Activated CD4-positive, alpha-beta T cell treated with anti-CD3 and anti-CD28 coated beads, Interleukin-2, amount 50 U/mL, for 48 hours (primary cell): ENCODE measurements at places on chromosomes 4 and X.

DNA sequence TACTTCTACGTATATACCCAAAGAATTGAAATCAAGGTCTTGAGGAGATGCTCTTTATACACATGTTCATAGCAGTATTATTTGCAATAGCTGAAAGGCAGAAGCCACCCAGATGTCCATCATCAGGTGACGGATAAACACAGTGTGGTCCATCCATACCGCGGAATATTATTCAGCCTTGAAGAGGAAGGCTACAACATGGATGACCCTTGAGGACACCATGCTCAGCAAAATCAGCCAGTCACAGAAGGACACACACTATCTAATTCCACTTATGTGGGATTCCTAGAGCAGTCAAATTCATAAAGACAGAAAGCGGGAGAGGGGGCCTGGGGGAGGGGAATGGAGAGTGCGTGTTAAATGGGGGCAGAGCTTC, 44.5 kb downstream of the RGS12 start:
- DNase-seq: no peak

DNA sequence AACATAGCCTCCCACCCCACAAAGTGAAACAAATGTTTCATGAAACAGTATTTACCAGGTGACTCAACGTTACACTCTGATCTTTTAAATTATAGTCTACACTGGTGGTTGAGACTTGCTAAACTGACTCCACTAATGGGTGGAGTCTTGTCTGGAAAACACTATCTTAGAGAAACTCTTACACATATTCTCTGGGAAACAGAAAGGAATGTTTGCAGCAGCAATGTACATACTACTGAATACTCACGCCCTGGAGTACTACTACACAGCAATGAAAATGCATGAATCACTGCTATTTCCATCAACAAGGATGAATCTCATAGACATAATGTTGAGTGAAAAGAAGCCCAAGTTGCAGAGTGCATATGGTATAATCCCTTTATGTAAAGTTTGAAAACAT, 208.5 kb upstream of the IGFBP7 start:
- no peak for DNase-seq

DNA sequence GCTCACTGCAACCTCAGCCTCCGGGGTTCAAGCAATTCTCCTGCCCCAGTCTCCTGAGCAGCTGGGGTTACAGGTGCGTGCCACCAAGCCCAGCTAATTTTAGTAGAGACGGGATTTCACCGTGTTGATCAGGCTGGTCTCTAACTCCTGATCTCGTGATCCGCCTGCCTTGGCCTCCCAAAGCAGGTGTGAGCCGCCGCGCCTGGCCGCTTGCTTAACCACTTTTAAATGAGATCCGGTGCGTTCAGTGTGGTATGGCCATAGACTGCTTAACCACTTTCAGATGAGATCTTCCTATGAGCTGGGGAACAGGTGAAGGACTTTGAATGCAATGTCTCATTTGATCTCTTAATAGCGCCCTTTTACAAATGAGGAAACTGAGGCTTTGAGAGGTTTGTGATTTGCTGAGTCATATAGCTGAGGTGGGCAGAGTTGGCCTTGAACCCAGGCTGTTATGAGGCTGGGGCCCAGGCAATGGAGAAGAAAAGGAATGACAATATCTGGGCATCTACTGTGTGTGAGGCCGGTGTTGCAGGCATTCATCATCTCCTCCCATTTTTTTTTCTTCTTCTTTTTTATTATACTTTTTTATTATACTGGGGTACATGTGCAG, 41.9 kb upstream of the NSG1 start:
- no peak for DNase-seq

- no peak for DNase-seq
Measured at GRCh38 chr4:111404673-111405072, 740.6 kb upstream of the FAM241A start.

- no peak for DNase-seq
Measured at GRCh38 chr4:110163327-110164069, 34.9 kb downstream of the ELOVL6 start.

- DNase-seq: no peak
Measured at GRCh38 chr4:77036206-77036605, 39.6 kb downstream of the CCNI start.

GRCh38 chr4:62130637-62131036, 930.5 kb downstream of the ADGRL3 start:
- DNase-seq: no peak

GRCh38 chrX:150303386-150304097, 59.6 kb upstream of the MAMLD1 start:
- no peak for DNase-seq

- peak; percentile 42 for DNase-seq
Measured at GRCh38 chr4:24686866-24687692, 102.7 kb upstream of the DHX15 start.

GRCh38 chr4:86035688-86036087, 324.2 kb downstream of the MAPK10 start:
- DNase-seq: no peak

DNA sequence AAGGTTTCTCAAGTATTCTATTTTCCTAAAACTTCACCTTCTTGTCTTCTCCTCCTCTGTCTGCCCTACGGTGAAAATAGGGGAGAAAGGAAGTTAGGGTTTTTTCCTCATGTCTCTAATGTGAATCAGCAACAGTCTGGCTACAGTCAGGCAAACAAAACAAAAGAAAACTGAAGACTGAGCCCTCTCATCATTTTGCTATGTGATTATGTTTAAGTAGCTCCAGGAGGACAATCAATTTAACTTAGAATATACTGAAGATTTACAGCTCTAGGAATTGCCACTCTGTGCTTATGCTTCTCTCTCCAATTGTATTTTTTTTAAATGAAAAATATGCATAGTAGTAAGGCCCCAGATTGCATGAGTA, 316.2 kb downstream of the GPAT3 start:
- no peak for DNase-seq

GRCh38 chr4:53676402-53676871, 85.2 kb upstream of the LNX1 start:
- DNase-seq: no peak

DNA sequence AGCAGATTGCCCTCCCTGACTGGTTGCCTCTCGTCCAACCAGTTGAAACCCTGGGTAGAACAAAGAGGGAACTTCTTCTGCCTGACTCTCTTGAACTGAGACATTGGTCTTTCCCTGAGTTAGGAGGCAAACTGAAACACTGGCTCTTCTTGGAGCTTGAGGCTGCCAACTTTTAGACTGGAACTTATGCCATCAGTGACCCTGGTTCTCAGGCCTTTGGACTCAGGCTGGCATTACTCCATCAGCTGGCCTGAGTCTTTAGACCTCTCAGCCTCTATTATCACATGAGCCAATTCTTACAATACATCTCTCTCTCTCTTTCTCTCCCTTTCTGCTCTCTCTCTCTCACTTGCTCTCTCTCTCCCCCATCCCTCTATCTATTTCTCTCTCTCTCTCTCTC, 86.4 kb downstream of the EMCN start:
- DNase-seq: no peak

- no peak for DNase-seq
Measured at GRCh38 chr4:144627663-144628076, 18.3 kb upstream of the HHIP start.

GRCh38 chr4:185341841-185342240, 53.9 kb downstream of the LRP2BP start:
- DNase-seq: no peak

- no peak for DNase-seq
Measured at GRCh38 chr4:86007042-86007441, 352.8 kb downstream of the MAPK10 start.

DNA sequence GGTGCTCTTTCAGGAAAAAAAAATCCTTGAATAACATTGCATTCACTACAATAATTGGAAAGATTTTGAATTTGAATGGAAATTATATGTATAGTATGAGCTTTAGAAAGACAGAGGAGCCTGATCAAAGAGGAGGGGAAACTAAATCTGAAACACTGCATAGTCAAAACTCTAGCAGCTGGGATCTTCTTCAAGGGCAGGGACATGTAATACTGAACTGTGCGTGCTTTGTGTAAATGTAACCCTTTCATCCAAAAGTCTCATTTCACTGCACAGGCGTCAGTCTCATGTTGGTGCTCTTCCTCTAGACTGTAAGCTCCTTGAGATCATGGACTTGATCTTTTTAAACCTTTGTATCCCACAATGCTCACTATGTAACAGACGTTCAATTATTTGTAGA, 212.0 kb upstream of the JADE1 start:
- DNase-seq: no peak

GRCh38 chrX:101117701-101118100, 19.7 kb downstream of the CENPI start:
- DNase-seq: no peak

GRCh38 chr4:75736862-75737261, 12.5 kb downstream of the USO1 start:
- no peak for DNase-seq

DNA sequence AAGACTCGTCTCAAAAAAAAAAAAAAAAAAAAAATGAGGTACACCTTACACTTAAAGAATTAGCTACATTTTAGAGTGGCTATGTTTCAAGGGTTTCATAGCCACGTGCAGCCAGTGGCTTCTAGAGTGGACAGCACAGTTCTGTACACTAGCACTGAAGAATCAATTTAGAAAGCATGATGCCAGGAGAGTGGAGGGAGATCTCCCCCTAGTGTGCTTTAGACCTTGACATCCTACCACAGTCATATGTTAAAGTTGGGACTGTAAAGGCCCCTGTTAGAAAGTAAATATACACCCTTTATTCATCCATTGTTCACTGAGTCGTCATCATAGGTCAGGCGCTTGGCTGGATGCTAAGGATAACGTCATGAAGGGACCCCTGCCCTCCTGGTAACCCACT, 179.4 kb downstream of the QDPR start:
- DNase-seq: no peak

DNA sequence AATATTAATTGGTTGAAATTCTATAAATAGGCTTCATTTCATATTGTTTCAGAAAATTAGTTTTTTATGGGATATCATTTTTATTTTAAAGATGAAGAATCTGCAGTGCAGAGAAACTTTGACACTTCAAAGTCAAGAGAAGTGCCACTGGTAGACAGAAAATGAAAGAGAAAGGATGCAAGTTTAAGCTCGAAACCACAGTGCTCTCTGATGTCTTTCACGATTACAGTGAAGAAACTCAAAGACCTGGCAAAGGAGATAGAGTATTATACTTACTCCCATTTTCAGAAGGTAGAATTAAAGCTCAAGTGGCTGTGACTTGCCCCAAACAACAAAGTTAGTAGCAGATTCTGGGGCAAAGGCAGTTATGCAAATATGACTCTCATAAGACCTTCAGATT, 745.4 kb downstream of the TECRL start:
- no peak for DNase-seq

DNA sequence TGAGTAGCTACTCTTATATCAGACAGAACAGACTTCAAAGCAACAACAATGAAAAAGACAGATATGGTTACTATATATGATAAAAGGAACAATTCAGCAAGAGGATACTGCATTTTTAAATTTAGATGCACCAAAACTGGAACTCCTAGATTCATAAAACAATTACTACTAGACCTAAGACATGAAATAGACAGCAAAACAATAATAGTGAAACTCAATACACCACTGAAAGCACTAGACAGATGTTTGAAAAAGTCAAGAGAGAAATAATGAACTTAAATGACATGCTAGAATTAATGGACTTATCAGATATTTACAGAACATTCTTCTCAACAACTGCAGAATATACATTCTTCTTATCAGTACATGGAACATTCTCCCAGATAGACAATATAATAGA, 99.5 kb upstream of the ITM2A start:
- DNase-seq: no peak

GRCh38 chr4:2412885-2413716, 5.3 kb downstream of the ZFYVE28 start:
- peak; percentile 85 for DNase-seq

DNA sequence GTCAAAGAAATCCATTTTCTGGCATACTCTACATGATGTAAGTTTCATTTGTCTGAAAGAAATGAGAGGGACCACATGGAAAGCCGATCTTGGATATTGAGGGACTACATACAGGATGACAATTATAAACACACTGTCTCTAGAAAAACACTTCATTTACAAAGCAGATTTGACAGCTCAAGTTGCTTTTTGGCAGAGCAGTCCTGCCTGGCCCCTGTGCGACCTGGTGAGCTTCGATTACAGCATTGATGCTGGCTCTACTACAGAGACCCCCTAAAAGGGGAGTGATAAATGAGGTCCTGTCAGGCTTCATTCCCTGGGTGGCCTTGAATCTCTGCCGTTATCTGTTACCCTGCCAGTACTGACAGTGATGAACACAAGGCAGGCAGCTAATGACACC, 215.2 kb upstream of the NOCT start:
- DNase-seq: no peak

- DNase-seq: no peak
Measured at GRCh38 chr4:85406185-85406584, 68.8 kb upstream of the ARHGAP24 start.

DNA sequence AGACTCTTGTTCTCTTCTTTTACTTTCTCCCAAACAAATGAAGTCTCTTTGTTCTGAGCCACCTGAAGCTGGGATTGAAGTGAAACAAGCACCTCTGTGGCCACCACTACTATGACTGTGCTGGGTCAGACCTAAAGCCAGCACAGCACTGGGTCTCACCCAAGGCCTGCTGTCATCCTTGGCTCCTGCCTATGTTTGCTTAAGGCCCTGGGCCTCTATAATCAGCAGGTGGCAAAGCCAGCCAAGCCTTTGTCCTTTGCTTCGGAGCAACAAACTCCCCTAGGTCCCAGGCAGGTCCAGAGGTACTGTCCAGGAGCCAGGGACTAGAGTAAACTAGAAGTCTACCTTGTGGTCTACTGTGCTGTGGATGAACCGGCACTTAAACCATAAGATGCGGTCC, 220.6 kb upstream of the ARSJ start:
- no peak for DNase-seq

GRCh38 chrX:117990438-117990837, 126.2 kb downstream of the KLHL13 start:
- no peak for DNase-seq

GRCh38 chr4:152870606-152871005, 65.5 kb upstream of the FHDC1 start:
- no peak for DNase-seq

DNA sequence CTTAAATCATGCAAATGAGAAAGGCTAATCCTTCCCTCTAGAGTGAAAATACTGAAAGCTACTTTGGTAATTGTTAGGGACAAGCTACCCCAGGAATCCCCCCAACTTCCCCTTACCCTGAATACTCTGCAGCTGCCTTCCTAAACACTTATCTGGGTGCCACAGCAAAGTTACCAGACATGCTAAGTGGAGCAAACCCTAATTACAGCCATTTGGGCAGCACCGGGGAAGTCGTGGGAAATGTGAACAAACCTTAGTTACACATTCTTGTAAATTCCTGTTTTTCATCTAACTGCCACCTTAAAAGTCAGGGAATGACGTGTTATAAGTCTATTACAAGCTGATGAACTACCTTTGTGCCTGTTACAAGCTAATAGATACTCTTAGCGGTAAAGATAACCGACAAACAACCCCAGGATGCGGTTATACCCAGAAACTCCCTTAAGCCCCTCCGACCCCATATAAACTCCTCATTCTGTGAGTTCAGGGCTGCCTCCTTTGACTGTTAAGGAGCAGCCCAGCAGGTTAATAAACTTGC, 66.0 kb upstream of the PLAC8 start:
- no peak for DNase-seq

DNA sequence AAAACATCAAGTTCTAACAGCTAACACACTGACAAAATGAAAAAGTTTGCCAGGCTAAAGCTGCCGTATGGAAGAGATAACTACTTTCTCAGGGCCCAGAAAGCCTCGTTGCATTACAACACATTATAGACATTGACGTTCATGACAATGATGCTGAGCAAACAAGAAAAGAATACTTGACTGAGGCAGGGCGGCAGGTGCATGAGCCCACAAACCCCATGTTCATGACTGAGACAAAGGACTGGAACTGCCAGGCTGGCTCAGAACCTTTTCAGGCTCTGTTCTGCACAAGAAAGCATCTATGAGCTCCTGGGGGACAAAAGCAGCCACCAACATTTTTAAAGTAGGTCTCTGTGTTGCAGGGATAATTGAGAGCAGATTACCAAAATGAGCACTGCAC, 13.6 kb downstream of the TLR6 start:
- no peak for DNase-seq
